NCI-H2081 (cell line): ENCODE measurements at places on chromosomes 6 and 20.

- no peak for DNase-seq
These were observed 73.7 kb downstream of the FARS2 start for GRCh38 chr6:5335020-5335419.

GRCh38 chr20:63367446-63368055, 6.4 kb upstream of the CHRNA4 start:
- no peak for DNase-seq

DNA sequence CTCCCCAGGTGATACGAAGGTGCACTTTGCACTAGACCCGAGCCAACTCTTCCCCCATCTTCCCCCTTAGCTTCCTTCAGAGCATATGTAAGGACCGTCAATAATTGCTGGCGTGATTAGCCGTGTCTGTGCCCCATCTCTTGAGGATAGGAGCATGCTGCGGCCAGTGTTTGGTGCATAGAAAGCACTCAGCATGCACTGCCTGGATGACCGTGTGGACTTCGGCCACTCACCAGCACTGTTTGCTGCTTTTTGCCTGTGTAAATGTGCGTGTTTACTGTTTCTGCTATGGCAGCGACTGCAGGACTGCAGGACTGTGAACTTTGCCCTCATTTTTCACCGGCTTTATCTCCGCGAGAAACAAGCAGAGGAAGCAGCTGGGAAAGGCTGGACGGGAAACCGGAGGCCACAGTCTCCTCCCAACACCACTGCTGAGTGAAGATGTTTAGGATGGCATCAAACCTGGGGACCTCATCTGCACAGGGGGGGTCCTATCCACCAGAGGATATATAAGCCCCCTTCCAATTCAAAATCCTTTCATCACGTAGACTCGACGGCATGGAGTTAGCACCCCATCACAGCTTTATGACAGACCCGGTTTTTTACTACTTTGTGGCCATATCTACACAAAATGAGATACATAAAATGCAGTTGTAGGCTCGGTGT, 150.6 kb upstream of the AFDN start:
- DNase-seq, result no peak

- DNase-seq, result no peak
These were observed 29.0 kb downstream of the SPTLC3 start for GRCh38 chr20:13037727-13038126.

- no peak for DNase-seq
These were observed 515.0 kb downstream of the CDH26 start for GRCh38 chr20:60473211-60473610.

- DNase-seq, result peak; percentile 87
These were observed 9.7 kb upstream of the SLCO4A1 start for GRCh38 chr20:62632575-62633090.

GRCh38 chr20:15814360-15814759, 758.9 kb downstream of the KIF16B start:
- no peak for DNase-seq

DNA sequence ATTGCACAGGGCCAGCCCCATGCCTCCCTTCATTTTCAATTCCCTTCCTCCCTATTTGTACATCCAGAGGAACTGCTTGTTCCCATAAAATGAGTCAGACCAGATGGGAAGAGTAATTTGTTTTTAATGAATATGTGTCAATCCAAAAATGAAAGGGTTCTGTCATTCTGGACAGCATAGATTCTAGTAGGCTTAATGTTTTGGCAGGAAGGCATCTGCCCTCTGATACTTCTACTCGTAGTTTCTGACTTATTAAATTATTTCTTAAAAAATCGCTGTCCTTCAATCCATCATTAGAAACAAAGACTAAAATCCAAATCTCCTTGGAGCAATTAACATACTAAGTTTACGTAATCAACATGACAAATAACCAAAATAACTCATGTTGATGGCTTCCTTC, 665.5 kb downstream of the TENT5A start:
- no peak for DNase-seq

- no peak for DNase-seq
These were observed 53.6 kb upstream of the TNFAIP3 start for GRCh38 chr6:137813308-137813970.

DNA sequence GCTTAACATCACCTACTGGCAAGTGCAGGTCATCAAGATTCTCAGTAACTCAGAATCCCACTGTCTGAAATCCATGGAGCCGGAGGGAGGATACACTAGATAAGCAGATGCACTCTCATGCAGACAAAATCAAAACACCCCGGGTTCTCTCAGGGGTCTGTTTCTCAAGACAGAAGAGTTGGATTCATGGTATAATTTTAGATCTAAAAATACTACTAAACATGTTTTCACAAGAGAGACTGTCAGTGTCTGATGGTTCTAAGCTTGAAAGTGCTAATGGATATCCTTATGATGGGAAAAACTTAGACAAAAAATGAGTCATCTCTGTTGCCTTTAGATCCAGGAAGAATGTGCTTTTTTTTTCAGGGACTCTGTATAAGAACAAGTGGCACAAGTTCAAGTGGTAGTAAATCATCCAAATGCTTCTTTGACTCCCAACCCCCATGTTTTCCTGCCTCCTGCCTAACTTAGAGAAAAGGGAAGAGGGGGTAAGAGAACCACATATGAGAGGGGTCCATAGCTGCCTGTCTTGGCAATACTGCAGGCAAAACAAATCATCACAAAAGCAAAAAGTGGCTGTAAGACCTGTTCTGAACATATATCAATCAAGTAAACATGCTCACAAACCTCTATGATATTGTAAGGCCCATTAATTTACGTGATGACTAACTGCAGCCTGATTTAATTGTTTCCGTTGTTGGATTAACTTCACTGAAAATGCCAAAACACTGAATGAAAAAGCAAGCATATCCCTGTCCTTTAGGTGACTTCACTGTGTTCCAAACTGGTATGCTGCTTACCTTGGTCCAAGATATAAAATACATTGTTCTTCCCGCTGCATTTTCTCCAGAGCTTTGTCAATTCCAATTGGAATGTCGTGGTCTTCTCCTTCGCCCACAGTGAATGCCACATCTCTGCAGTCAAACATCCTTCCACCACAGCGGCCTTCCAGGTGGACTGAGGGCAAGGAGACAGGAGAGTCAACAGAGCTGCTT, 84.0 kb upstream of the TULP1 start:
- no peak for DNase-seq

DNA sequence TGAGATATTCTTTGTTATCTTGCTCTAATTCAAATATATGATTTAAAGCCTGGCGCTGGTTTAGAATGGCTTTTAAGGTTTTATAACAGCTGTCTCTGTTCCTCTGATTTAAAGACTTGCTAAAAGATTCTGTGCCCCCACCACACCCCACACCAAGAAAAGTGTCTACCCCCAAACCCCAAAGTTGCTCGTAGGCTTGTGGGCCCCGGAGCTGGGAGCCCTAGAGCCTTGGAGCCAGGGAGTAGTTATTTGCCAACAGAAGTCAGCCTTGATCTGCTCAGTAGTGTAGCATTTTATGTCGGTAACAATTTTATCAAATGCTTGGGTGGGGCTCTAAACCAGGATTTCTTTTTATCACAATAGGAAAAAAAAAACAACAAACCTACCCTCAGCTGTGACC, 105.2 kb upstream of the TRAF3IP2 start:
- no peak for DNase-seq

- DNase-seq, result no peak
These were observed 197.3 kb upstream of the SNX9 start for GRCh38 chr6:157625764-157626163.

DNA sequence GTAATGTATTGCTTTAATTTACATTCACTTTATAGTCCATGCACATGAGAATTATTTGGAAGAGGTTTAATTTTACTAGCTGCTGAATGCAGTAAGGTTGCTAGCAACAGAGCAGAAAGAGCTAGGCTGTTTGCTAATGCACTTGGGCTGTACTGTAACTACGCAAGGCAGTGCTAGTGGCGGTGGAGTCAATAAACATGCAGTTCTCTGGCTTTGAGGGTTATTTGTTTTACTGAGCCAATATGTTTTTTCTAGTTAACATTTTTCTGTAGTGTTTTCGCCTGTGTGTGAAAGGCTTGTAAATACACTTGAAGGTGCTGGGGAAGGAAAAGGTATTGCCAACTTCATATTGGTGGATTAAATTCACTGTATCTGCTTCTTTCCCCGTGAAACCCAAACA, 112.8 kb downstream of the BTBD3 start:
- DNase-seq, result peak; percentile 5

- DNase-seq, result peak; percentile 21
These were observed 70.0 kb downstream of the SNX5 start for GRCh38 chr20:17898548-17898994.
